ENCODE measurements at places on chromosomes 13 and 19.

- DNase-seq: no peak
Observed at GRCh38 chr13:46663206-46664037, 110.5 kb downstream of the LRCH1 start.

DNA sequence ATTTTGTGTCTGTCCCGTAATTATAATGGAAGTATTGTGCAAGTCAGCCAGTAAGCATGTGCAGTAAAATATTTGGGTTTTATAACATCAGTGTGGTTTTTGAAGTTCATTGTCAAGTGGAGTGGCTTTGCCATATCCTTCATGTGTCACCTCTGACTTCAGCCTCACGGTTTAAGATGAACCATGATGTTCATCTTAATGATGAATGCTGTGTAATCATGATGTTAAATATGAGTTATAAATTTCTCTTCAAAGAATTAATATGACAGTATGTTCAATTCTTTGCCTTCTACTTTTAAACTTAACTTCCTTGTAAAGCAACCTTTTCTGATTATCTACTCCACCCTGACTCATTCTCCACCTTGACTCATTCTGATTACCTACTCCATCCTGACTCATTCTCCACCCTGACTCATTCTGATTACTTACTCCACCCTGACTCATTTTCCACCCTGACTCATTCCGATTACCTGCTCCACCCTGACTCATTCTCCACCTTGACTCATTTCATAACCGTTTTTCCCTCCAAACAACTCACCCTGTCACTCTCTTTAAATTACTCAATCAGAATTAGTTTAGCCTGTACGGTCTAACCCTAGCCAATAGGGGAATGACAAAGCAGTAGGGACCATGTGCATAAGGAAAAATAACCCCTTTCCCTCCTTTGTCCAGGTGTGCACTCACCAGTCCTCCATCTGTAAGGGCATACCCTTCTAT lies 50.3 kb upstream of the ANKRD10 start:
- DNase-seq: no peak

DNA sequence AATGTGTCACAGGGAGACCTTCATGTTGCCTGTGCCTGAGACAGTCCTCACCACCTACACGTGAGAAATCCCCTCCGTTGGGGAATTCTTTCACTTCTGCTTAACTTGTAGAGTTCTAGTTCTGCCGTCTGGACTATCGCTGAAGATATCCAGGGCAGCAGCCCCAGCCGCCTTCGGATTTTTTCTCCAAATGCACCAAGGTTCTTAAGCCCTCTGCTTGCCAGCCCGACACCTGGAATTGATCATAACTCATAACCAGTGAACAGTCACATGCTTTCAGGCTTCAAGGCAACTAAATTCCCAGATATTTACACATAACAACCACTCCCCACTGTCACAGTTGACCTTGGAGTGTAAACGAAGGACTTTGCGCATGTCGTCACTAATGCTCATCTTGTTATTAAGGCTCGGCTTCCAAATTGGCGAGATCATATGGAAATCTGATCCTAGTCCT lies 114.4 kb downstream of the RAB20 start:
- no peak for DNase-seq

- no peak for DNase-seq
Observed at GRCh38 chr19:14023404-14024235, 4.3 kb upstream of the RLN3 start.

- no peak for DNase-seq
Observed at GRCh38 chr19:35514282-35514809, 897 bp upstream of the DMKN start.

DNA sequence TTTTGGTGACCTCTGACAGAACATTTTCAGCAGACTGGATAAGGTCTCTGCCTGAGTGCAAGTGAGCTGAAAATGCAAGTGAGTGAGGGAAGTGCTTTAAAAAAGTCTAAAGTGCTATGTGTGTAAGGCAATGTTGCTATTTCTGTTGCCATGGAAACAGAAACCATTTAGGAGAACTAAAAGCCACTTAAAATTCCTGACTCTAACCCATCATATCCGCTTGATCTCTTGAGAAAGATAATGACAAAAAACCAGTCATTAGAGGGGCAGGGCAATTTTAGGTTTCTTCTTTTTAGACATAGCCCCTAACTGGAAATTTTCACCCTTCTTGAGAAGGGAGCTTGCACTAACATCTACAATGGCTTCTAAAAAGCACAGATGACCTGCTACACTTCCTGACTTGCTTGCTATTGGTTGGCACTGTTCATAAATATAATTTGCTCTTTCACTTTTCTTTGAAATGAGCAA lies at the start of gene CYSLTR2:
TSS of gene CYSLTR2 (plus strand) at position 458 of the 468 bp plus-strand sequence. CDS start 52,889 bp downstream, outside the sequence.
- DNase-seq: no peak

GRCh38 chr13:94344126-94344818 lies 135.2 kb downstream of the DCT start:
- DNase-seq: no peak

DNA sequence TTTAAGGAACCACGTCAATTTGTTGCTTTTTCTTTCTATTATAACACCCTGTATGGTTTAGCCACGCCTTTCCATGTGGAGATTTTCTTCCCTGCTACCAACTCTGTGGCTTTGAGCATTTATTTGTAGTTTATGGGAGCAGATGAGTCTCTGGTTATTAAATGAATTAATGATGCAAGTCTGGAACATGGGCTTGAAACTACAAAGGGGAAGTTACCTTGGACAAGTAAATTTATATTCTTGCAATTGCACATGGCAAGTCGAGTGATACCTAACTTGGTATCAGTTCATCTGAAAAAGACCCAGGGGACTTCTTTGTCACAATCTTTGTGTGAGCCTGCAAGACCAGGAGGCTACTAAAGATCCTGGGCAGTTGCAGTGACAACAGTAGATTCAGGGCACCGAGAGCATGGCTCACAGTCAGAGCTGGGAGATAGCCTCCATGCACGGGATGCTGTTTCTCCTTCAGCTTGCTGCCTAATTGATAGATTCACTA lies 24.4 kb downstream of the B3GLCT start:
- DNase-seq: no peak

- no peak for DNase-seq
Observed at GRCh38 chr19:49570997-49571676, 9.2 kb downstream of the NOSIP start.

GRCh38 chr13:39982745-39983144 lies 327.3 kb downstream of the COG6 start:
- DNase-seq: no peak

DNA sequence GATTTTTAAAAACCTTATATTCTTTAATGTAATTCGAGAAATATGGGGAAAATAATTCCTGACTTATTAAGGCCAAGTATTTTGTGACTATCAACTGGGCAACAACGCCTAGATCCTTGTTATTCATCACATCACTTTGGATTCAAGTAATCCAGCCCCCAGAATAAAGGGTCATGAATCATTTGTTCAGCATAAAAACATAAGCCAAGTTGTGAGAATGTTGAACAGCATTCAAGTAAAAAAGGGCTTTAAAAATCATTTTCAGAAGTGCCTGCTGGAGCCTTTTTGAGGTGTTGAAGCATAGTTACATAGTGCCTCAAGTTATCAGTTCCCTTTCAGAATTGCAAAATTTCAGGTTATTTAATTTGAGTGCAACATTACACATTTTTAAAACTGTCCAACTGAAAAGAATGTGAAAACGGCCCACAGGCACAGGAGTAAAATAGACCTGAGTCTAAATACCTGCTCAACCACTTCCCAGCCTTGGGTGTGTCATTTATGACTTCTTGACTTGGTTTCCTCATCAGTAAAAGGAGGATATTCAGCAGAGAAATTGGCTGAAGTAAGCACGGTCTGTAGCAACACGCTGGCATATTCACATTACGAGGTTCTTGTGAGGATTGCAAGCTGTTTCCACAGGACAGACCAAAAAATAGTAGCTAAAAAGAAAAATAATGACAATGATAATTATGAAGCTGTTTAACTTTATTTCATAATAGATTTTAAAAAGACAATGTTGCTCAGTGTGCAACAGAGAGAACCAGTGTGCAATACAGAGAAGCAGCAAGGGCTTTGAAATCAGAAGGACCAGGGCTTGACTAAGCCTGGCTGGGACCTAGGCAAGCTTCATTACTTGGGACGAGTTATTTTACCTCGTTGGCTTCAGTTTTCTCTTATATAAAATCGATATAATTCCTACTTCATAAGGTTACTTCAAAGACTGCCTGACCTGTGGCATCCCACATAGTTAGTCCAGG lies 56.6 kb downstream of the MBNL2 start:
- no peak for DNase-seq

DNA sequence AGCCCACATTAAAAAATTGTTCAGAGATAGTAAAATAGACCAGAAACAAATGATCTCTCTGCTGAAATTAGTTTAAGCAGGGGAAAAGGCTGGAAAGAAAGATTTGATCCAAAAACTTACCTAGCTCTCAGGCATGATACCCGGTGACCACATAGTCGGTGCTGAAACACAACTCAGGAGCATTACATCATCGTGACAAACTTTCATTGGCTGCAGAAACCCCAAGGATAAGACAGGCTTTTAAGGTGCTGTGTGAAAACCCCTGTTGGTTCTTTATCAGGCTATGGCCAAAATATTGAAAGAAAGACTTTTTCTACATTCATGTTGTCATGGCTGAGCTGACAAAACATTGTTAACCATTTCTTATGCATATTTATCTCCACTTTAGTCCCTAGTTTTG lies 171.7 kb upstream of the KLF12 start:
- DNase-seq: no peak

DNA sequence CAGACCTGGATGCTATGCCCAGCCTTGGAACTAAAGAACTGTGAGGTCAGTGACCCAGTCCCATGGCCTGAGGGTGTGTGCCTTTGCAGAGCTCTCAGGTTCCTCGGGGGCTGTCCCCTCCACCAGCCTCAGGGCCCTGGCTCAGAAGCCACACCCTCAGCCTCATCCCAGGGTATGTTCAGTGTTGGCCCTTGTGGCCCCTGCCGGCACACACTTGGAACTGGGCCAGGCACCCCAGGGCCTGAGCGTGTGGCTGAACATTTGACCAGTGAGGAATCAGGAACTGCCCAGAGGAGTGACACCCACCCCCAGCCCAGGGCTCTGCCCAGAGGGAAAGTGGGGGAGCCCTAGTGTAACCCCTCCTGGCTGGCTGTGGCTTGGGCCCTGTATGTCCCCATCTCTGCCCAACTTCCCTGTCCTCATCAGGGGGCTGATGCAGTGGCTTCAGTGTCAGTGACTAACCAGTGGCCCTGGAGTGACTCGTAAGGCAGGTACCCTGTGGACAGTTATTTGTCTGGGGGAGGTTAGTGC lies 10.0 kb downstream of the NKPD1 start:
- DNase-seq: no peak

DNA sequence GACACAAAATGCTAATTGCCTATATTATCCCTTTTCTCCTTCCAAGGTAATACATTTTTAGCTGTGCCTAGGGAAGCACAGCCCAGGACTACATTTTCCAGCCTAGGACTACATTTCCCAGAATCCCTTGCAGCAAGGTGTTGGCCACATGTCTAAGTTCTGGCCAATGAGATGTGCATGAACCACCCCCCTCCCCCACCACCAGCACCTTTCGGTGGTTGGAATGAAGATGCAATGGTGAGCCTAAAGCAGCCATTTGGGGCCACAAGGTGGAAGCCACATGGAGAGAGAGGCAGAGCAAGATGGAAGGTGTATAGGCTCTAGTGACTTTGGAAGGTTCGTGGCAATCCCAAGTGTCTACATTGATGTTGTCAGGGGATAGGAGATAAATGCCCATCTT lies 16.2 kb downstream of the UNC13A start:
- no peak for DNase-seq

DNA sequence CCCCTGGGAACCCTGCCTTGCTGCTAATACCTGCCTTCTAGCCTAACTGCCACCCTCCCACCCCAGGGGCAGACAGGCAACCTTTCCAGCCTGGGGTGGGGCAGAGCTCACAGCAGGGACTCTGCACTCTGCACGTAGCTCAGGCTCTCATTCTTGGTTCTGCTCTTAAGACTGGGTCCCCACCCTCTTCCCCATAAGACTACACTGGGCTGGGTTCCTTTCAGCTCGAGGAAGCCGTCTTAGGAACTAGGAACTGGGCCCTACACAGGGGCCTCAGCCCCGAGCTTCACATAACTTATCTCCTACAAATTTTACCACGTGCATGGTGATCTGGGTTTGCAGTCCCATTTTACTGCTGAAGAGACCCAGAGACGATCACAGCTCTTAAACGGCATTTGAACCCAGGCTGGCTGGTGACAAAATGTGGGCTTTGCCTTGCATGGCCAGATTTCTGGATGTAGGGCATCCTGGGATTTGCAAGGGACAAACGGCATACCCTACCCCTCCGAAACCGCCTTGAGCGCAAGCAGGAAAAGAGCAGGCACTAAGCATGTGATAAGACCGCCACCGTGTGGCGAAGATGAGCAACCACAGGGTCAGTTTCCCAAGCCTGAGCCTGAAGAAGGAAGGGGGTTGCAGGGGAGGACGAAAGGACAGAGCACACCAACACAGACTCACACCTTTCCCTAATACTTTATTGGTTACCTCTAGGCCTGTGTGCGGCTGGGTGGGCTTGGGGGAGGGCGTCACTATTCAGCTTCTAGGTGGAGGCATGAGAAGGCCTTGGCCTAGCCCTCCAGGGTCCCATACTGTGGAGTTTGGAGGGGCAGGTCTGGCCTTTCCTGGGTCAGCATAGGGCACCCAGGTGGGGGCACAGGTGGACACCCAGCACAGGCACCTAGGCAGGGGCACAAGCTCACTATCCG lies 5.1 kb downstream of the JUNB start:
- DNase-seq: no peak

GRCh38 chr13:44437356-44438233 lies 64.0 kb downstream of the SERP2 start:
- no peak for DNase-seq

DNA sequence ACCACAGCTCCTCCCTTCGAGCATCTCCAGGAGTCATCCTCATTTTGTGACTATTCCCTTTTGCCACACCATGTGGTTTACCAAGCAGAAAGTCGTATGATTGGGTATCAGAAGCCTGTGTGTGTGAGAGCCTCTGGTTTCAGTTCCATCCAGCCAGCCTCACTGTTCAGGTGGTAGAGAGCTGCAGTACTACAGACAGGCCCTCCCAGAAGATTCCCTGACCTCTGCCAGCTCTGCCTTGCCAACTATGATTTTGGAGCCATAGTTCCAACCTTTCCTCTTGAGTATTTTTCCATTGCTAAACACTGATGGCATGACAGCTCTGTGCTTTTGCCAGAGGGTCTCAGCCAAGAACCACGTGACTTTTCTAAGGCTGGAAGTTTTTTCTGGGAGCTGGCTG lies 82.5 kb downstream of the DHRS12 start:
- no peak for DNase-seq

GRCh38 chr13:23467048-23467931 lies 33.8 kb upstream of the SACS start:
- DNase-seq: no peak

- no peak for DNase-seq
Observed at GRCh38 chr13:101512650-101513049, 60.2 kb downstream of the ITGBL1 start.
